ENCODE measurements at places on chromosomes 11 and 22.

DNA sequence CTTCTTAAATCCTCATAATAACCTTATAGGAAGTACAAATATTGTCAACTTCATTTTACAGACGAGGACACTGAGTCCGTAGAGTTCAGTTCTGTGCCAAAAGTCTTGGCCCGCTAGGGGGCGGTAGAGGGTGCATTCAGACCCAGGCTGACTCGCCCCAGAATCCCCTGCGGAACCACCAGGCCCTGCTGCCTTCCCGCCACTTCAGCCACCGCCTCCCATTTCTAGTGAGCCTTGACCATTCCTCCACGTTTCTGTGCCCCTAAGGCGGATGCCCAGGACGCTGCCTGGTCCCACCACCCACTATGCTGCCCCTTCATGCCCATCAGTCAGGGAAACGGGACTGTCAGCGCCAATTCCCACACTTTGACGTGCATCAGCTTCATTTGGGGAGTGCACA, 19.1 kb downstream of the SYT13 start:
- DNase-seq: no peak

DNA sequence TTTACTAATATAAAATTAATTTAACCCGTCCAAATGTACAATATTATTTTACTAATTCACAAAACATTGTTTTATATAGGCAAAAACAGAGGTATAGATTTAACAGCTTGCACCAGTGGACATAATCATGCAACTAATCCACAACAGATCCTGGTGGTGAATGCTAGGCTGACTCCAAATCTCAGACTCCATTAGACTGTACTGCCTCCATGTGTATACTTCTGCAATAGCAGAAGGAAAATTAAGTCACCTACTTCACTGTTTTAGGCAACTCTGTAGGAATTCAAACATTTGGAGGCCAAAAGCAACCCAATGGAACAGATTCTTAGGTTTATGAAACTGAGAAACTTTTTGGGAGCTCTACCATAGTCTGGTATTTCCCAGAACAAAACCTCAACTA, 30.0 kb upstream of the RAB39A start:
- no peak for DNase-seq

- DNase-seq: no peak
Observed at GRCh38 chr11:71305041-71305440, 52.7 kb upstream of the SHANK2 start.

GRCh38 chr11:128653801-128654231, 40.1 kb upstream of the FLI1 start:
- DNase-seq: no peak

DNA sequence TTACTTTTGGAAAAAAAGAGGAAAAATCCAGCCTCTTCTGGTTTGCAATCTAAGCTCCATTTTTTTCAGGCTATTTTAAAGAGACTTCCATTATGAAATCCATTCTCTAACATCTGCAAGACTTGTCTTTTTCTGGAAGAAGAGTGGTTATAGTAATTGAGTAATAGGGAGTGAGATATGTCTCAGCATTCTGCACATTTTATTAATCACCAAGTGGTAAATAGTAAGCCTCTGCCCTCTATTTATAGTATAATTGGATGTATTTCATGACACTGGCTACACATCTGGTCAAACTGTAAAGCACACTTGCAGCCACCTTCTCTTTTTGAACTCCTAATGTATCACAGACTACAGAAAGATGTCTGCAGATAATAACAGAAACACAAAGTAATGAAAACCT, 391.1 kb downstream of the ETS1 start:
- DNase-seq: no peak

GRCh38 chr11:28250192-28250591, 142.0 kb downstream of the METTL15 start:
- DNase-seq: no peak

DNA sequence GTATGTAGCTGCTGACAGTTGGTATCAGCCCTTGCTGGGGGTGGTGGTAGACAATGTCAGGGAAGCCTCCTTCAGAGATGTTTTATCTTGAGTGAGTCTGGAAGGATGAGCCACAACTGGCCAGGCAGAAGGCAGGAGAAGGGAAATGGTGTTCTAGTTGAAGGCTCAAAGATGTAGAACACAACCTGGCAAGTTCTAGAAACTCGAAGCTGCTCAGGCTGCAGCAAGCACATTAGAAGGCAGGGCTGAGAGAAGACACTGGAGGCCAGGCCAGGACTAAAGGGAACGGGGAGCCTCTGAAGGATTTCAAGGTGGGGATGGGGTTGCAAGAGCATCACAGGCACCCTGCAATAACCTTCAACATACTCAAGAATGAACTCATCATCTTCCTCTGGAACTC, 40.4 kb downstream of the USP35 start:
- no peak for DNase-seq

- DNase-seq: no peak
Observed at GRCh38 chr11:86678823-86679222, 6.4 kb upstream of the ME3 start.

DNA sequence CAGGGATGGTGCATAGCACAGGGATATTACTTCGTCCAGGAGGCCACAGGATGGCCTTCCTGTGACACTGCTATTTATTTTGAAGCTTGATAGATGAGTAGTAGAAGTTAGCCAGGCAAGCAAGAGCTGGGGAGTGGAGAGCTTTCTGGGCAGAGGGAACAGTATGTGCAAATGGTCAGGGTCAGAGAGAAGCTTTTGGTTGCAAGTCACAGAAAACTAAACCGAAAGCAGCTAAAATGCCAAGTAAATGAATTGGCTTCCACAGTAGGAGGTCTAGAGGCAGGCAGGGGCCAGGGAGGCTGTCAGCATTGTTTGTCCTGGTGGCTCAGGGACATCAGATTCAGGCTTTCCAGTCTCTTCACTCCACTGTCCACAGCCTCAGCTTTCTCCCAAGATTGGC, 247.5 kb downstream of the GRIK4 start:
- DNase-seq: no peak

- DNase-seq: no peak
Observed at GRCh38 chr11:112663947-112664634, 297.1 kb upstream of the NCAM1 start.

- DNase-seq: no peak
Observed at GRCh38 chr22:19429950-19430889, 1.3 kb downstream of the HIRA start.

All from memory B cell (primary cell).